ENCODE measurements at places on chromosomes 3 and 15.

- no peak for DNase-seq
These were observed at the start of gene EBLN2 for GRCh38 chr3:73061416-73061815. EBLN2 (plus strand) TSS chr3:73061659; CDS start chr3:73062082, 423 bp downstream.

GRCh38 chr3:178300441-178300959, 235.7 kb upstream of the KCNMB2 start:
- no peak for DNase-seq

DNA sequence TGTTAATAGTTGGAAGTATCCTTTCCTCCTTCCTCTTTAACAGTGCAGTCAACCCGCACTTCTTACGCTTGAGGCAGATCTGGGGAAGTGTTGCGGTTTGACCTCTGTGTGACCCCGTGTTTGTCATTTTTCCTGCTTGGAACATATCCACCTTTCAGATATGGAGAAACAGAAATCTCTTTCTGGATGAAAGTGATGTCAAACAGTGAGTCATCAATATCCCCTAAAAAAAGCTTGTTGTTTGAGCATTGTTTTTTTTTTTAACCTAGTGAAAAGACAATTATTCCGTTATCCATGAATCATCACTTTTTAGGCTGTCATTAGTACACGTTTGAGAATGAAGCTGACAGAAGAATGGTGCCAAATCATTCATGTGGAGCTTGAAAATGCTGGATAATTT, 293.7 kb downstream of the ARPP21 start:
- DNase-seq, result peak; percentile 97

DNA sequence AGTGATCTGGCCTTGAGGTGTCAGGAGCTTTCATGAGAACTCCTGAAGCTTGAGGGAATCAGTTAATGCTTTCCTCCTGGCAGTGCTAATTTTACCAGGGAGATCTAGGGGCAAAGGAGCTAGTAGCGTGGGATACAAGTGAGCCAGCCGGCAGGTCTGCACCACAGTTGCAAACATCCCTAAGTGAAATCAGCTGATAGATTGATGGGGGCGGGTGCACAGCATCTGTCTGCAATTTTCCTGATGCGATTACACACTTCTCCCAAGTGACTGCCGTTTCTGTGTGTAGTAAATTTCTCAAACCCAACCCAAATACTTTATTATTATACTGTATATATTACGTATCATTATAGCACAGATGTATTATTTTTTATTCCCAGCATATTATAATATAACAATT, 304.5 kb downstream of the AGBL1 start:
- no peak for DNase-seq

- peak; percentile 10 for DNase-seq
These were observed 29.0 kb upstream of the TBC1D21 start for GRCh38 chr15:73844356-73844755.

DNA sequence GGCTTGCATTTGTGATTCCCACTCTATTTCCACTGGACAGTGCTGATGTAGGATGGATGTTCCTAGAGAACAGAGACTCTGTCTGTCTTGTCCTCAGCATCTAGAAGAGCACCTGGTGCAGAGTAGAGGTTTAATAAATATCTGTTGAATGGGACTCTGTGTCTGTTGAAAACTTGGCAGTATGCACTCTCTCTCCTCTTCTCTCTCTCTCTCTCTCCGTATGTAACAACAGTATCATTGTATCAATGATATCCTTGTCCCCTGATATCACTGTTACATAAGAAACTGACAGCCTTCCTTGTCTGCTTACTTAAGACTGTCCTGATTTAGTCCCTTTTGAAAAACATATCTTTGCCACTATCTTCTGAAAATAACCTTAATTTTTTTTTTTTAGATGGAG, 24.3 kb upstream of the MGLL start:
- DNase-seq, result no peak

- peak; percentile 65 for DNase-seq
These were observed 8.8 kb upstream of the MAGI1 start for GRCh38 chr3:66047311-66048050.

GRCh38 chr15:80587816-80588456, 107.2 kb upstream of the ABHD17C start:
- DNase-seq, result peak; percentile 83

DNA sequence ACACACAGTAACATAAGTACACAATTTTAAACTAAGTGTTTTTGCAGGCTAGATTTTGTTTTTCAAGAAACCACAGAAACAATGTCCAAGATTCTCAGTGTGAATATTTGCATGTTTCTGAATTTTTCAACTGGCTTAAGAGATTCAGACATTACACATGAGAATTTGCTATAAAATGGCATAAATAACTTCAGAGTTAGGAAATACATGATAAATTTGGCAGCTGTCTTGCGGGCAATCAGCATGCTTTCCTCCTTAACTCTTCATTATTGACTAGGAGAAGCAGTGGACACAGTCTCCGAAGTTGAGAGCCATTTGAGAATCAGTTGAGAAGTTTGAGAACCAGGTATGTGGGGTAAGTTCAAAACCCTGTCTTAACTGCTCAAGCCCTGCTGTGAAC, 625.6 kb upstream of the SGO1 start:
- no peak for DNase-seq

- peak; percentile 18 for DNase-seq
These were observed 329.7 kb downstream of the SI start for GRCh38 chr3:164748626-164749025.

DNA sequence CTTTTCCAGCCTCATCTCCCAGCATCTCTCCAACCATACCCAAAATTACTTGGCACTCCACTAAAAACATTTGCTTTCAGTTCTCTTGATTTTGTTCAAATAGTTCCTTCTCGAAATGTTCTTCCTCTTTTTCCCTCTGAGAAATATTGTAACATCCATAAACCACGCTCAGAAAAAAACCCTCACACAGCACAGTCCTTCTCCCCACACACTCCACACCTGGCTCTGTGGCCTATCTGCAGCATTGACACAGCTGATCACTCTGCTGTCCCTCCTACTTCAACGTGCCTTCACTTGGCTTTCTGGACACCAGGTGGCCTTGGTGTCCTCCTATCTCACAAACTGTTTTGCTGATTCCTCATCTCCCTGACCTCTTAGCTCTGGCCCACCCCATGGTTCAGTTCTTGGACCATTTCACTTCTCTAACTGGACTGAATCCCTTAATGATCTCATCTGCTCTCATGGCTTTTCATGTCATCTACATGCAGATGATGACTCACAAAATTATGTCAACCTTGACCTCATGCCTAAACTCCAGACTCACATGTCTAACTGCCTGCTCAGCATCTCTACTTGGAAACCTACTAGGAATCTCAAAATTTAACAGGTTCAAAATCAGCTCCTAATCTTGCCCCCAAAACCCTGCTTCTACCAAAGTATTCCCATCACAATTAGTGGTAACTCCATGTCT, 93.3 kb downstream of the TRIM42 start:
- peak; percentile 25 for DNase-seq

DNA sequence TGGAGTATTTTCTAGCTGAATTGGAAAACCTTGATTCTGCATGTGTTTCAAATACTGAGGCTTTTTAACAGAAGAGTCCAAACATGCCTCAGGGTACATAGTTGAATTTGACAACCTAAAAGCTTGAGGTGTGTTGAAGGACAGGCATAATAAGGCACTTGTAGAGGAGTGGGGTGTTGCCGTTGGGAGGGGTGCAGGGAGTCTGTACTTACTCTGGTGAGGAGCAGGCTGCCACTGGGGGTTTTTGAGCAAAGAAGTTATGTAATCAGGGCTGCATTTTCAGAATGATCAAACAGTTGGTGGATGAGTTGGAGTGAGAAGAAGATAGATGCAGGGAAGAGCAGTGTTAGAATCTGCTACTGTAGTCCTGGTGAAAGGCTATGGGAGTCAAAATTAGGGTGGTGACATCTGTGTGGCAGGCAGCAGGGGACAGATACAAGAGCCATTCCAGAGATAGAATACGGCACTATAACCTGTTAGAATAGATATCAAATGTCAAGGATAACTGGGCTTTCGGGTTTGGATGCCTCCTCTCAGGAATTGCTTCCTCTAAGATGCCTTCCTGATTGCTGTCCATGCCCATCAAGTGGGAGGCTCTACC, 161.6 kb downstream of the GHSR start:
- no peak for DNase-seq

DNA sequence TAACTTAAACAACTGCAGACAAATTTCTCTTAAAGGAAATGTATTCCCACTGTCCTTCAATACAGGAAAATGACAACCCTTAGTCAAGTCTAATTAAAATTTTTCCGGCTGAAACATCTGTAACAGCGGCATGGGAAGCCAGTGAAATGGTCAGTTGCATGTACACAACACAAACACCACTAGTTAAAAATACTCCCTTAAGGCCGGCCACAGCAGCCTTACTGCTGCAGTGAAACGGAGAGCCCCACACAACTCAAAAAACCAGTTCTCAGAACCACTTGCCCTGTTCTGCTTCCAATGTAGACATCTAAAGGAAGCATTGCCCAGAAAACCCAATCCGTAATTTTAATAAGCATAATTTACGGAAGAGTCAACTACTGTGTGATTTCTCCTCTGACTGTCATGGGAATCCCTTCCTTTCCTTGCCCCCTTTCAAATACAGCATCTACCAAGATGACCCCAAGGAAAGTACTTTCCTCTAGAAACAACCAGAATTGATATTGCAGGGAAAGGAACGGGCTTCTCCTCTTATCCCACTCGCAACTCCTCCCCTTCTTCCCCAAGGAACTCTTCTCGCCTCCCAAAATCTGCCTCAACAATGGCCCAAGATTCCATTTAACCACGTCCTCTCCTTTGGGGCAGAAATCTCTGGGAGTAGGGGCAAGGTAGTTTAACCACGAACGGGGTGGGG, 1.6 kb downstream of the FBN1 start:
- DNase-seq, result peak; percentile 10

DNA sequence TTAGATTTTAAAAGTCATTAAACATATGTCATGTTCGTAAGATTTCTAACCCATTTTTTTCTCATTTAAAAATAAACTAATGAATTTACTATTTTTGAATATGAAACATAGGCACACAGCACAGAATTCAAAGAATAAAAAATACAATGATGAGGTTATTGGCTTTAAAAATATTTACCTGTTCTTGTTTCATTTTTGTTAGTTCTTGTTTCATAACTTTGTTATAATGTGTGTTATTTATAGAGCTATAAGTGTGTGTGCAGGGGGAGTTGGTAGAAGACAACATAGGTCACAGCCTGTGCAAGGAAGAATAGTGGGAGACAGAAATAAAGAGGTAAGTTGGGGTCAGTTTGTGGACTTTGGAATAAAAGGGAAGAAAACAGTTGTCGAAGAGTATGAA, 30.8 kb upstream of the NRROS start:
- no peak for DNase-seq

GRCh38 chr3:187064210-187065115, 74.8 kb downstream of the RPL39L start:
- DNase-seq, result peak; percentile 45

DNA sequence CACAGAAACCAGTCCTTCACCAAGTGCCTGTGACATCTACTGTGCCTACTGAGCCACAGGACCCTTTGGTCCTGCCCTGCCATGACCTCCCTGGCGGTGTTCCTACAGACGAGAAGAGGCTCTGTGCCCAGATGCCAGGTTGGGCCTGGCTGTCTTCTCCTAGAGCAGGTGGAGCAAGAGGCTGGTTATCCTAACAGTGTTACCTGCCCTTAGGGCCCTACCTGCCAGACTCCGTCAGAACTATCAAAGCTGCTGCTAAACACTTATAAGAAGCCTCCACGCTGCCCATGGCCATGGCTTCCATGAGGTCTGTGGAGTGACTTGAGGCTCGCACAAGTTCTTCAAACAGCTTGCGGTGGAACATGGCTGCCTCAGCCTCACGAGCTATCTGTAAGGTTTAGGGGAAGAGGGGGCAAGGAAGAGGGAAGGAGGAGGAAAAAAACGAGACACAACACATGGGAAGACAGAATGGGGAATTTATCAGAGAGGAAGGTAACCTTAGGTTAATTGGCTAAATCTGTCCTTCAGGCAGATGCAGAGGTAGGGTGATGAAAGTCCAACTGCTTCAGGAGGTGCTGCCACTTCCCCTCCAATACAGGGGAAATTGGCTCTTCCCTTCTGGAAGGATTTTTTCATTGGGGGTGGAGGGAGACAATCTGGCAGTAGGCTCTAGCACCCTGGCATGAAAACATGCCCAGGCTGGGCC, 5.4 kb upstream of the GRAMD2A start:
- DNase-seq, result no peak

DNA sequence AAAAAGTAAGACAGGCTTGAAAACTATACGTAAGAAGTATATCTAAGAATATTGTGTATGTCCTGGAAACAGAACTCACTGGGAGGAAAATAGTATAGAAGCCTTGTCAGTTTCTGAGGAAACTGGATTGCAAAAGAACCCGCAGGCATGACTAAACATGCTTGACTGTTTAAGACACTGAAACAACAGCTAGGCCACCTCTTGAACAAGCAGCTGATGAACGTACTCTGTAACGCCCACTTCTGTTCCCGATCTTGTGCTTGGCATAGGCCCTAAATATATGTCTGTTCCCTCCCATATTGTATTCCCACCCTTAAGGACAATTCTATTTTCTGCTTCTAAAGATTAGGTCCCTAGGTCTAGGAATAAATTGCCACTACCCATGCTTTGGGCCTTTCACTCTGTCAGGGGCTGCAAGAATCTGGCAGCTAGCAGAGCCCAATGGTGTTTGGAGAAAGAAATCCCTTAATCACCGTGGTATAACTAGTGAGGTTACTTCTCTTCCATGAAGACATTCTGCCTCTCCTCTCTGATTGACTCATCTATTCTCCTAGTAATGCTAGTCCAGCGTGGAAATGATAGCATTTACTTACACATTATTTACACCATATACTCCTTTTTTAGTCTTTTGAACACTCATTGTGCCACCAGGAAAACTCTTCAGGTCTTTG, 46.2 kb downstream of the CD200 start:
- peak; percentile 66 for DNase-seq

GRCh38 chr3:139639662-139640061, 38.1 kb downstream of the NMNAT3 start:
- DNase-seq, result no peak

DNA sequence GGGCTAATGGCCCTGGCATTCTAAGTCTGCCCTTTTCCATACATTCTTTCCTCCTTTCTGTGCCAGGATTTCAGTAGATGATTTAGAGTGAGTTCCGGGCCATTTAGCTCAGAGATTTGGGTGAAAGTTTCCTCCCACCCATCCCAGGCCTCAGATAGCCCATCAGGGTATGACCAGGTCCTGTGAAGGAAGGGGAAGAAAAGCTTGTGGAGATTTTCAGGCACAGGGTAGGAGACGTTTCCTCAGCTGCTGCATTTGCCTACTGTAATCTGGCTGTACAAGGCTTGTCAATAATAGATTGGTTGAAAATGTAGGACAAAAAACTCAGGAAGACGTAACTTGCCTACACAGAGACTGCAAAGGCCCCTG, 63.2 kb upstream of the BCL6 start:
- DNase-seq, result no peak

DNA sequence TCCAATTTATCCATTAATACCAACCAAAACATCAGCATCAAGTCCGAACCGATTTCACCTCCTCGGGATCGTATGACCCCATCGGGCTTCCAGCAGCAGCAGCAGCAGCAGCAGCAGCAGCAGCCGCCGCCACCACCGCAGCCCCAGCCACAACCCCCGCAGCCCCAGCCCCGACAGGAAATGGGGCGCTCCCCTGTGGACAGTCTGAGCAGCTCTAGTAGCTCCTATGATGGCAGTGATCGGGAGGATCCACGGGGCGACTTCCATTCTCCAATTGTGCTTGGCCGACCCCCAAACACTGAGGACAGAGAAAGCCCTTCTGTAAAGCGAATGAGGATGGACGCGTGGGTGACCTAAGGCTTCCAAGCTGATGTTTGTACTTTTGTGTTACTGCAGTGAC, 20.8 kb downstream of the LYSMD4 start:
- DNase-seq, result no peak

- DNase-seq, result no peak
These were observed 6.1 kb downstream of the TBC1D2B start for GRCh38 chr15:78071383-78071782.

GRCh38 chr3:34185301-34185700, 386.9 kb downstream of the PDCD6IP start:
- DNase-seq, result no peak

Data from HT1080 (cell line).